HFFc6 (cell line): ENCODE measurements at places on chromosomes 5 and 9.
A peak's percentile ranks its signal among the peaks of the same experiment; 100 is the strongest.

- no peak for DNase-seq
Measured at GRCh38 chr9:96721731-96722429, 56.0 kb downstream of the ZNF510 start.

DNA sequence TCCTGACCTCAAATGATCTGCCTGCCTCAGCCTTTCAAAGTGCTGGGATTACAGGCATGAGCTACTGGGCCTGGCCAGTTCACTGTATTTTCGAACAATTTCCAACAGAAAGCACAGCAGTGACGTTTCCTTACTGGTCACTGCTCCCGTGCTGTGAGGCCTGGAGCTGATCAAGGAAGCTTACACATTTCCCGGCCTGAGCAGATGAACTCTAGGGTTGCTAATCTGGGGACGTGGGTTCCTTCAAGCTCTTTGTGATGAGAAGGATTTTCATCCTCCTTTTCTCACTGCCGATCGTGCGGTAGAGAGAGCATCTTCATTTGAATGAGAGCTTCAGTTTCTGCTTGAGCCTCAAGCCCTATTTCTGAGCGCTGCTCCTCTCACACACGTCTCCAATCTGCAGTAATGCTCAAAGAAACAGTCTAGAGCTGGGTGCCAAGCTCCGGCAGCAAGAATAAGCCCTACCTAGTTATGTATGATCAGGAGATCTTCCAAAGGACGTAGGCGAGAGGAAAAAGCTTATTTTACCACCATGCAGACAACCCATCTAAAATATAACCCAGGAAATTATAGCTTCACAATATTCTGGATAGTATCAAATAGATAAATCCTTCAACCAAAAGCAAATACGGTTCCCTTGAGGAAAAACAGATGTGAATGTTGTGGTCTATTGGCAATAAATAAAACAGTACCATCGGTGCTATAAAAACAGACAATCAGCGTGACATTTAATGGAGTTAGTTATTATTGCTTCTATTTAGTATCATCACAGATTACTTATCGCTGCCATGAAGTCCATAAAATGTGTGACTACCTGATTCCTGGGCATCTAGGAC, 7.3 kb upstream of the SPATA24 start:
- DNase-seq, result peak; percentile 14

DNA sequence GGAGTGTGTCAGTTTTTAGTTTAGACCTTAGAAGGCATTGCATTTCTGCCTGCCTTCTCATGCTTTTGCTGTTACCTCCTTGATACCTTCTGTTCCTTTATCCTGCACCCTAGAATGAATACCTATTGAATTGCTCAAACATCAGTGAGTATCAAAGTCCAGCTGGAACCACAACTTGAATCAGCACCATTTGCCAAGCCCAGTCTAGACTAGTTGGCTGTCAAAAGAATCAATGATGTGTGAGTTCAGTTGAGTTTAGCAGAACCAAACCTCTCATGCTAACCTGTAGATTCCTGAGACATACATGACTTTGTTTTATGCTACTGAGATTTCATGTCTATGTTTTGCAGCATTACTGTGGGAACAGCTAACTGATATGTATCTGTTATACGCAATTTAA, 116.6 kb downstream of the FAM170A start:
- DNase-seq, result no peak

DNA sequence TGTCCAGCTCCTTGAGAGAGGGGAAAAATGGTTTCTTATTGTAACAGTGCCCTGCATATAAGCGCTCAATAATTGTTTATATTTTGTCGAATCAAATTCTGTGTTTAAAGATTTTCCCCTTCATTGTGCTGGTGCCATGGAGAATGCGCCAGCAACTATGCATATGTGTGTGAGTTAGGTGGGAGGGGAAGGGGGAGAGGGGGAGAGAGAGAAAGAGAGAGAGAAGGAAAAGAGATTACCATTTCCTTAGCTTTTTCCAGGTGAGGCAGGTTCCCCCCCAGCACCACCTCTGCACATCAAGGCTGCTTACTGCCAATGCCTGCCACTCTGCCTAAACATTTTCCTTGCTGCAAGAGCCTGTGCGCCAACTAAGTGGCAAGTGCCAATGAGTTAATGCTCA, 111.0 kb downstream of the PJA2 start:
- no peak for DNase-seq

GRCh38 chr9:97293207-97293721, 14.2 kb upstream of the CCDC180 start:
- peak; percentile 7 for DNase-seq

- DNase-seq, result no peak
Measured at GRCh38 chr5:74625742-74626241, 14.7 kb downstream of the ENC1 start.

GRCh38 chr9:126558051-126558665, 55.6 kb upstream of the LMX1B start:
- peak; percentile 2 for DNase-seq

- no peak for DNase-seq
Measured at GRCh38 chr9:36316611-36317317, 58.5 kb upstream of the GNE start.

DNA sequence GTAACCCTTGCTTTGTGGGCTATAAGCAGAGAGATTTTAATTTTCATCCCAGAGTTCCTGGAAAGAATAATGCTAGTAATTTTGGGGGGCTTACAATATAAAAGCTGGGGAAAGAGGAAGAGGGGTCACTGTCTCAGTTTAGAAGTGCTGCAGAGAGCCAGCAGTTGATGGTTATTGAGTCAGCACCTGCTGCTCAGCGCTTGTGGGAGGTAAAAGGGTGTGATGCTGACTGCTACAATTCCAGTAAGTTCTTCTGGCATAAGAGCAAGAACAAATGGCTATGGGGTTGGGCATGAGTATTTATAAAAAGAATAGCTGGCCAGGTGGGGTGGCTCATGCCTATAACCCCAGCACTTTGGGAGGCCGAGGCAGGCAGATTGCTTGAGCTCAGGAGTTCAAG, 88.5 kb downstream of the MAST4 start:
- DNase-seq, result no peak

DNA sequence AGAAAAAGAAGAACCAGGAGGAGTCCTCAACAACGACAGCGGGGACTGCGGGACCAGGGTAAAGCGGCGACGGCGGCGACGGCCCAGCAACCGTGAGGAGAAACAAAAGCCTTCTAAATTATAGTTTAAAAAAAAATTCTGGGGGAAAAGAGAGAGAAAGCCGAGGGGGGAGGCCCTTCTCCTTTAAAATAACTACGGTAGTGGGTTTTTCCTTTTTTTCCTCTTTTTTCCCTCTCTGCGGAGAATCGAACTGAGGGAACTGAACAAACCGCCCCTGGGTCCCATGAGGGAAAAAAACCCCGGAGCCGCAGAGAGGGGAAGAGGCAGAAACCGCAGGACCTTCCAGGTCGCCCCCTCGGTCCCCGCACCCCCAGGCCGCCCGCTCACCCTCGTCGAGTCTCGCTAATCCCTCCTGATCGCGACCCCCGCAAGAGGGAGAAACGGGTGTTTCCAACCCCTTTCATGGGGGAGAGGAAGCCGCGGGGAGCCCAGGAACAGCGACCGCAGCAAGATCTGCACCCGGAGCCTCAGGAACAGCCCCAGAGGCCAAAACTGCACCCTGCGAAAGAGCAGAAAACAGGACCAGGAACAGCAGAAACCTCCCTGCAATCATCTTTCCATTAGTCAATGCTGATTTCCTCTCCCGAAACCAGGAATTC, 453 bp downstream of the CPEB4 start:
- DNase-seq, result peak; percentile 21

GRCh38 chr5:114252226-114252625, 109.6 kb upstream of the KCNN2 start:
- no peak for DNase-seq

DNA sequence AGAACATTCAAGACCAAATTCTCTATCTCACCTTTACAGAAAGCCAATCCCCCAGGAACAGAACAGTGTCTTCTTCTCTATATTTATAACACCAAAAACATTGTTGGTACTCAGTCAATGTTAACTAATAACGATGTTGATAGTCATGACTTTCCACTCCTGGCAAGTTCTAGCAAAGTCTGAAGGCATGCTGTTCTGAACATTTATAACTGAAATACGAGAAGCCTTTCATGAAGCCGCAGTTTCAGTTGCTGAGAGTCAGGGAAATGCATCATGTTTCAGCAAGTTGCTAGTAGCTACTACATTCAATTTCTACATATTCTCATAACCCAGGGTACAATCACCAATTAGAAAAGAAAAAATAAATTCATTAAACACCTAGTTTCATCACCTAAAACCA, 301.4 kb downstream of the PDE4D start:
- DNase-seq, result peak; percentile 13

GRCh38 chr5:172417130-172417841, 37.0 kb downstream of the SH3PXD2B start:
- no peak for DNase-seq

GRCh38 chr5:1799110-1799601, 481 bp downstream of the MRPL36 start:
- DNase-seq, result no peak

- no peak for DNase-seq
Measured at GRCh38 chr5:80248378-80248777, 7.5 kb downstream of the SERINC5 start.
